ENCODE measurements at places on chromosomes 6 and 20. TPM values are rescaled to one million over a fixed set of nuclear protein-coding genes. Genes with fewer than 3 reads are reported as not detected.

HLA-DRB5 gene
- total RNA-seq: 1.7 TPM

CAGE1 gene
- not detected for total RNA-seq

GTPBP2 gene
- total RNA-seq: 15.7 TPM

SEL1L2 gene
- not detected for total RNA-seq

TGM3 gene
- not detected for total RNA-seq

FUT9 gene
- not detected for total RNA-seq

TPD52L1 gene
- 96.7 TPM for total RNA-seq

WDR27 gene
- 3.5 TPM for total RNA-seq

BMP7 gene
- 15.1 TPM for total RNA-seq

TCF15 gene
- 4.9 TPM for total RNA-seq

- no peak for DNase-seq
Measured at GRCh38 chr20:23370873-23371272, 8.9 kb downstream of the GZF1 start.

GRCh38 chr6:108945681-108946159 is 97.5 kb downstream of the ARMC2 start:
- peak; percentile 87 for DNase-seq

- no peak for DNase-seq
Measured at GRCh38 chr6:166173281-166173951, 5.8 kb upstream of the TBXT start.

- no peak for DNase-seq
Measured at GRCh38 chr6:23659125-23659524, 466.9 kb upstream of the NRSN1 start.

GRCh38 chr6:22073516-22074198 is 223.2 kb downstream of the PRL start:
- no peak for DNase-seq

- no peak for DNase-seq
Measured at GRCh38 chr20:4876731-4877130, 124.6 kb downstream of the SLC23A2 start.

- DNase-seq: peak; percentile 79
Measured at GRCh38 chr6:42726485-42727086, 4.2 kb upstream of the PRPH2 start.

DNA sequence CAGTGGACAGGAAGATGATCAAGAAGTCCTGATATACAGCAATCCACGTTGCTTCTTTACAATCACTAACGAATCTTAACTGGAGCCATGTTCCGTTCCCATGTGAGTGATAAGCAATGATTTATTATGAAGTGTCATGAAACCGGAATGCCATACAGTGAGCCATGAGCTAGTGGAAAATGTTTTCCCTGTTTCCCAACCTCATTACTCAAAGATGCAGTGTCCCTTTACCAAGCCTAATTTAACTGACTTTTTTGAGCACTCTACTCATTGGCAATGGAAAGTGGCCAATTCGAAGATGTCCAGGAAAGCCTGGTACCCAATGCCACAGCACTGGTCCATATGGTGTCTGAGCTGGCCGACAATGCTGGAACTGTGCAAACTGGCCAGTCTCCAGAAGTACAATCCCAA is 148.3 kb downstream of the ZNF217 start:
- no peak for DNase-seq

- DNase-seq: no peak
Measured at GRCh38 chr6:42117843-42118161, 24.6 kb downstream of the C6orf132 start.

- DNase-seq: no peak
Measured at GRCh38 chr20:10213526-10213925, 5.1 kb upstream of the SNAP25 start.

DNA sequence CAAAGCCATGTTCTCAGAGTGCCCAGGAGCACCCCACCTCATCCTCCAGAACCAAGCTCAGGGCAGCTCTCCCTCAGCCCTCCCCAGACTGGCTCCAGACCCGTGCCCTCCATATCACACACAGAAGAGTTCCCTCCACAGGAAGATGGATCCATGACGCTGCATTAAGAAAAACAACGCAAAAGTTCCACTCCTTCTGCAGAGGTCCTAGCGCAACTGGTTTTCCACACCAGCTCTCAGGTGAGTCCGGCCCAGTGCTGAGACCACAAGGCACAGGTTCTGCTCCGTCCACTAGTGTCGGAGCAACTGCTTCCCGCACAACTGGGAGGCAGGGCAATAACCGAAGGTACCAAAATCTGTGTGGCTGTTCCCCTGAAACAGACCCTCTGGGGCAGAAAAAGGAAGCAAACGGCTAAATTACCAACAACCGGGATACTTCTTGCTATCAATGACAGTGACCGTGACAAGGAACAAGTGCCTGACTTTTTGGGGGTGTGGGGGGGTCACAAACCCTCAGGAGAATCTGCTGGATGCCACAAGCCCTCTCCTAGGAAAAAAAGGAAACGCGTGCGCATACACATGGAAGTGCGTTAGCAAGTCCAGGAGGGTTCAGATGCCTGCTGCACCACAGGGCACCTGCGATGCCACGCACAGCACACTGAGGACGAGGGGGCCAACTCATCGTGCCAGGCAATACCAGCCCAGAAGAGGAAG is 49.2 kb downstream of the MYH7B start:
- no peak for DNase-seq

DNA sequence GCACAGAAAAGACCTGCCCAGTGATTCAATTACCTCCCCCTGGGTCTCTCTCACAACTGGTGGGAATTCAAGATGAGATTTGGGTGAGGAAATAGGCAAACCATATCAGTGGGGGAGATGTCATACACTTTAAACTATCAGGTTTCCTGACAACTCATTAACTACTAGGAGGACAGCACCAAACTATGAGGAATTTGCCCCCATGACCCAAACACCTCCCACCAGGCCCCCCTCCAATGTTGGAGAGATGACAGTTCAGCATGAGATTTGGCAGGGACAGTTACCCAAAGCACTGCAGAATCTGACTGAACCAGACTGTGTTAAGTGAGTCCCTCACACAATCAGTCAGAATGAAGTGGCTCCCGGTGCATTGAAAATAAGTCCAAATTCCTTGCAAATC is 148.0 kb downstream of the TTLL2 start:
- DNase-seq: no peak

DNA sequence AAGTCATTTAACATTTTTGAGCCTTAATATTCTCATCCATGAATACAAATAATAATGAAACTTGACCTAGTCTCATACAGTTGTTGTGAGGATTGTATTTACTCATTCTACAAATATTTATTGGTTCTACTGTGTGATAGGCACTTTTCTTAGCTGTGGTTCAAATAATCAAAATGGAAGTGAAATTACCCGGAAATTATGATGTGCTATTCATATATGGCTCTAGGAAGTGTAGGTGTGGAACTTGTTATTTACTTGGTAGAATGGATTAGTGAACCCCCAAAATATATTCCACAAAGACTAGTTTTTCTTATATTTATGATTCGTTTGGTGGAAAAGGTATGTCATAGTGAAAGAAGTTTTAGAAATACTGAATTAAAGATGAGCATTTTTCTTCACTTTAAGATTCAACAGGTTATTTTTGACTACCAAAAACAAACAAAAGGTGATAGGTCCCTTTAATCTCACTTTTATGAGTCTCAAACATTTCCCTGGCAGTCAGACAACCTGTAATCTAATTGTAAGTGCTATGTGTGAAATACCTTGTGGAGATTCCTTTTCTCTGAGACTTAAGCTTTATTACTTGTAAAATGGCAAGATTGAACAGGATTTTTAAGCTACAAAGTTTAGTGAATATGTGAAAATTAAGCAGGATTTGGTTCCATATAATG is 77.8 kb downstream of the STXBP5 start:
- DNase-seq: no peak

- no peak for DNase-seq
Measured at GRCh38 chr6:161279677-161280415, 6.0 kb upstream of the AGPAT4 start.

DNA sequence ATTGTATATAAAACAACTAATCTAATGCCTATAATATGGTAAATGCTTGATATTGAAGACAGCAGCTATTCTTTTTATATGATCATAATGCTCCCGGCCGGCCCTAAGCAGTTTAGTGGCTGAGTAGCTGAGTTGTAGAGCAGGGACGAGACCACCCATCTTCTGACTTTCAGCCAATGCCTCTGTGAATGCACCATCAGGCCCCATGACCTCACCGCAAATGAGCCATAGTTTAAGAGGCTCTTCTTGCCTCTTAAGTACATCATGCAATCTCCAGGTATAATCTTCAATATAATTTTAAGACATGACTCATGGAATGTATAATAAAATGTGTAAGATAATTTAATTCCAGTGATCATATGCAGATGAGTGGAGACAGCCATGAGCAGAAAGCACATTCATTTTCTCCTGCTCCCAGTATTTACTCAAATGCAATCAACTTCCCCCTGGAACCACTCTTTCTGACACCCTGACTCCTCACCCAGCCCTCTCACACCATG is 78.9 kb upstream of the SNX9 start:
- DNase-seq: no peak

GRCh38 chr6:34383656-34384320 is 8.7 kb downstream of the NUDT3 start:
- no peak for DNase-seq

DNA sequence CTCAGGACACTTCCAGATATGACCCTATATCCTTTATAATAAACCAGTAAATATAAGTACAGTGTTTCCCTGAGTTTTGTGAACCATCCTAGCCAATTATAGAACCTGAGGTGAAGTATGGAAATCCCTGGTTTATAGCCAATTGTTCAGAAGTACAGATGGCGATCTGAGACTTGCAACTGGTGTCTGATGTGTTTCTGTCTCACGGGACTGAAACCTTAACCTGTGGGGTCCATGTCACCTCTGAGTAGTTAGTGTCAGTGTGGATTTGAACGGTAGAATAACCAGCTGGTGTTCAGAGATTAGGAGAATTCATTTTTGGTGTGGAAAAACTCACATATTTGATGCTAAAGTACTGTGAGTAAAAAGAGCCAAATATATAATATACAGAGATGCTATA is 606.6 kb downstream of the MAFB start:
- DNase-seq: no peak

DNA sequence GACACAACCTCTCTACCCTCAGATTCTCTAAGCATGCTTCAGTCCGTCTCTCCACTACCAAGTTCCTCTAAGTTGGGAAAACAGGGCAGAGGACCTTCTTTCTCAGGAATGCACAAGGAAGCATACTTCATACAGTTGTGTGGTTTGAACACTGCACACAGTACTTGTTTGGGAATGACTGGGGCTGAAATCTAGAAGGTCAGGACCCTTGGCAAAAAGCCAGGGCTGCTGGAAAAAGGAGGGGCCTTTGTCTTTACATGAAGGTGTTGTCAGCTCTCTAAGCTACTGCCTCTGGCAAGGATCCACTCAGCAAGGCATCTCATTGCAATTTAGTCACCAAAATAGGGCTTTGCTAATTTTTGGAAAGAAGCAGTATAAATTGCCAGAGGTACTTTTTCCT is 20.7 kb upstream of the HEY2 start:
- no peak for DNase-seq

DNA sequence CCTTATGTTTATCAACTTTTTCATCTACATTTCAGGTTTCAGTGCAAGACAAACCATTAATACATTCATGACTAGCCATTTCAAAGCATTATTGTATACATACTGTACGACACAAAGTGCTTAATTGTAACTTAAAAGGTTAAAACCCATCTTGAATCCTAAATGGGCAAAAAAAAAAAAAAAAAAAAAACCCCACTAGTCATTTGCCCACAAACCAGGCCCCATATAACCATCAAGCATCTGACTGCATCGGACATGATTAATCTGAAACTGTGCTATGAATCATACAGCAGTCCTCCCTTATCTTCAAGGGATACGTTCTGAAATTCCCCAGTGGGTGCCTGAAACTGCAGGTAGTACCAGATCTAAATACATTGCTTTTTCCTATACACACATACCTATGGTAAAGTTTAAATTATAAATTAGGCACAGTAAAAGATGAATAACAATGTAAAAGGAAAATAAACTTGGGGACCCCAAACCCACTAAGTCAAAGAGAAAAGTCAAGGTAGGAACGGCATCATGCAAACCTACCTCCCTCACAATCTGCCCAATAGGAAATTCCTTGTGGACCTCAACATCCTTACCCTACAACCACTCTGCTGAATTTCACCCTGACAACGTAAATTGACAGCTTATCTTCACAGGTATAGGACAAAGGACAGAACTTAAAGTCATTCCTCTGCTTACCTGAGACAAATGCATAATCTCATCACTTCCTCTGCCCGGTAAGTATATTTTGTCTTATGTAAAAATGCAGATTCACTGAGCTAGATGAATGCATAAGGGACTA is 14.3 kb downstream of the B4GALT5 start:
- DNase-seq: no peak

- DNase-seq: no peak
Measured at GRCh38 chr6:49550492-49551077, at the start of gene C6orf141. Gene C6orf141, plus strand, starts transcription at chr6:49550668. Its CDS starts 125 bp downstream, at chr6:49550793.

DNA sequence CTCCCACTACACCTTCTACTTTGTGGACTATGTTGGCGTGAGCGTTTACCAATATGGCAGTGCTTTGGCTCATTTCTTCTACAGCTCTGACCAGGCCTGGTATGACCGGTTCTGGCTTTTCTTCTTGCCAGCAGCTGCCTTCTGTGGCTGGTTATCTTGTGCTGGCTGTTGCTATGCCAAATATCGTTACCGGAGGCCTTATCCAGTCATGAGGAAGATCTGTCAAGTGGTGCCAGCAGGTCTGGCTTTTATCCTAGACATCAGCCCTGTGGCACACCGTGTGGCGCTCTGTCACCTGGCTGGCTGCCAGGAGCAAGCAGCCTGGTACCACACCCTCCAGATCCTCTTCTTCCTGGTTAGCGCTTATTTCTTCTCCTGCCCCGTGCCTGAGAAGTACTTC is 16.5 kb upstream of the EFHC1 start:
- no peak for DNase-seq

- DNase-seq: no peak
Measured at GRCh38 chr20:62238569-62239277, 402 bp downstream of the OSBPL2 start.

DNA sequence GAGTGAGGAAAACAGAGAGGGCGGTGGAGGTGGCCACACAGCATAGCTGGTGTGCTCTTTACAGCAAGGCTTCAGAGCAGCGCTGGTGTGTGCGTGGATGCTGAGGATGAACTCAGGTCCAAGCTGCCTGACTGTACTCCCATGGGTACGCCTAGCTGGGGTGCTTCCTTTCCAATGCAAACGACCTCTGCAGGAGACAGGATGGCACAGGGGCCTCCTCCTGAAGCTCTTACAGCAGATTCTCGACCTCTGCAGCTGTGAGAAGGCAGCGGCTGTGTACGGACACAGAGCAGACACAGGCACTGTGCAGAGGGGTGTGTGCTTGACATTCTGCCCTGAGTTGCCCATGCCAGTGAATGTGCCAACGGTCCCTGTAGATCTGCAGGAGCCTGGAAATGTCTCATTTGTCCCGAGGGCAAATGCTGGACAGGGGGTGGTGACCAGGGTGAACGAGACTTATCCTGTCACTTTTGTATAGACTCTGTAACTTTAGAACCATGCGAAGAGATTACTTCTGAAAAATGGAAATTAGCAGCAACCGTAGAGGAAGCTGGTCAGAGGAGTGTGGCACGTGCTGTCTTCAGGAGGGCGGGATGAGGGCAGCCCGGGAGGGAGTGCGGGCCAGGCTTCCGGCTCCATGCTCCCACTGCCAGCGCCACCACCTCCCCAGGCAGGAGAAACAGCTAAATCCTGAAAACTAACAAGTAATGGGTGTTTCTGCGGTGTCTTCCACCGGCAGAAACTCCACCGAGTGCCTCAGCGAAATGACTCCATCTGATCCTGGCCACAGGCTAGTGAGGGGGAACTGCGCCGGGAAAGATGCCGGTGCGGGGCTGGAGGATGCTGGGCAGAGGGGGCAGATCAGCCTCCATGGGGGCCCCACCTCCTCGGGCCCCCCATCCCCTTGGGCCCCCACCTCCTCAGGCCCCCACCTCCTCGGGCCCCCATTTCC is 120.9 kb upstream of the RPS6KA2 start:
- no peak for DNase-seq
